ENCODE measurements at places on chromosomes 6 and 20. TPM values are rescaled to one million over a fixed set of nuclear protein-coding genes. Genes with fewer than 3 reads are reported as not detected.
A peak's percentile ranks its signal among the peaks of the same experiment; 100 is the strongest.

Gene KCNQ2
- total RNA-seq, result not detected

GRCh38 chr6:163427498-163428254, 13.2 kb downstream of the QKI start:
- no peak overlapping the region for H3K4me3 ChIP-seq
- no peak for DNase-seq
- H3K27me3 ChIP-seq, result no peaks in the 10 kb centered on the region
- H3K27ac ChIP-seq, result no peak overlapping the region
- peaks cover 27% of the 10 kb centered on the region for H3K4me1 ChIP-seq
- H3K36me3 ChIP-seq, result no peaks in the 10 kb centered on the region

- DNase-seq, result peak; percentile 29
- no peaks in the 10 kb centered on the region for H3K4me1 ChIP-seq
- no peaks in the 10 kb centered on the region for H3K36me3 ChIP-seq
- H3K27me3 ChIP-seq, result no peaks in the 10 kb centered on the region
- no peak overlapping the region for H3K27ac ChIP-seq
Measured at GRCh38 chr6:11241793-11242201, 9.3 kb upstream of the NEDD9 start.

- H3K27ac ChIP-seq, result no peak overlapping the region
- H3K4me3 ChIP-seq, result no peak overlapping the region
- H3K4me1 ChIP-seq, result peaks cover 12% of the 10 kb centered on the region
- no peaks in the 10 kb centered on the region for H3K36me3 ChIP-seq
Measured at GRCh38 chr6:25872814-25873213, 1.2 kb downstream of the SLC17A3 start.

GRCh38 chr20:61901392-61902220, 164.1 kb downstream of the TAF4 start:
- H3K27ac ChIP-seq, result no peak overlapping the region
- DNase-seq, result no peak
- H3K4me1 ChIP-seq, result no peaks in the 10 kb centered on the region
- no peaks in the 10 kb centered on the region for H3K36me3 ChIP-seq
- no peaks in the 10 kb centered on the region for H3K27me3 ChIP-seq

- no peaks in the 10 kb centered on the region for H3K36me3 ChIP-seq
- no peak for DNase-seq
- H3K27ac ChIP-seq, result no peak within 1 kb of the TSS
Measured at GRCh38 chr20:1184638-1185315, at the start of gene TMEM74B. TSS of gene TMEM74B (minus strand) at chr20:1184981. CDS start at chr20:1183801, 1,180 bp downstream.

Gene TMEM74B
- total RNA-seq, result 4.1 TPM

DNA sequence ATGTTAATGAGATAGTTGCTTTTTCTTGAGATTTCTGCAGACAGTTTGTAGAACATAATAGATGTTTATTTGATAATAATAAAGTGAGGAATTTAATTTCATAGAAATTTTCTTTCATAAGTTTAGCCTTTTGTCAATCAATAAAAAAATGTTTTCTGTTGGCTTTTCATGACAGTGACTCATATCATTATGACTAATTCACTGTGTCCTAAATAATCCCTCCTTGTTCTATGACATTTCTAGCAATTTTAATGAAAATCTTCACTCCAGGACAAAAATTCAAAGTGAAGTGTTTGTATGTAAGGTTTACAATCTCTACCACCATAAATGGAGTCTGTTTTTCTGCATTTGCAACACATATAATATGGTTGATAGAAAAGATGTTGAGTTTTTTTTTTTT, 109.9 kb downstream of the UTRN start:
- no peaks in the 10 kb centered on the region for H3K36me3 ChIP-seq
- no peak overlapping the region for H3K27ac ChIP-seq
- H3K27me3 ChIP-seq, result no peaks in the 10 kb centered on the region
- DNase-seq, result no peak

Gene MTFR2
- 0.30 TPM for total RNA-seq

GRCh38 chr6:89413006-89413400, 930 bp upstream of the RRAGD start:
- H3K27me3 ChIP-seq, result no peaks in the 10 kb centered on the region
- peaks cover 20% of the 10 kb centered on the region for H3K4me1 ChIP-seq
- no peak overlapping the region for H3K27ac ChIP-seq
- peak overlapping the region; percentile 80 for H3K4me3 ChIP-seq

DNA sequence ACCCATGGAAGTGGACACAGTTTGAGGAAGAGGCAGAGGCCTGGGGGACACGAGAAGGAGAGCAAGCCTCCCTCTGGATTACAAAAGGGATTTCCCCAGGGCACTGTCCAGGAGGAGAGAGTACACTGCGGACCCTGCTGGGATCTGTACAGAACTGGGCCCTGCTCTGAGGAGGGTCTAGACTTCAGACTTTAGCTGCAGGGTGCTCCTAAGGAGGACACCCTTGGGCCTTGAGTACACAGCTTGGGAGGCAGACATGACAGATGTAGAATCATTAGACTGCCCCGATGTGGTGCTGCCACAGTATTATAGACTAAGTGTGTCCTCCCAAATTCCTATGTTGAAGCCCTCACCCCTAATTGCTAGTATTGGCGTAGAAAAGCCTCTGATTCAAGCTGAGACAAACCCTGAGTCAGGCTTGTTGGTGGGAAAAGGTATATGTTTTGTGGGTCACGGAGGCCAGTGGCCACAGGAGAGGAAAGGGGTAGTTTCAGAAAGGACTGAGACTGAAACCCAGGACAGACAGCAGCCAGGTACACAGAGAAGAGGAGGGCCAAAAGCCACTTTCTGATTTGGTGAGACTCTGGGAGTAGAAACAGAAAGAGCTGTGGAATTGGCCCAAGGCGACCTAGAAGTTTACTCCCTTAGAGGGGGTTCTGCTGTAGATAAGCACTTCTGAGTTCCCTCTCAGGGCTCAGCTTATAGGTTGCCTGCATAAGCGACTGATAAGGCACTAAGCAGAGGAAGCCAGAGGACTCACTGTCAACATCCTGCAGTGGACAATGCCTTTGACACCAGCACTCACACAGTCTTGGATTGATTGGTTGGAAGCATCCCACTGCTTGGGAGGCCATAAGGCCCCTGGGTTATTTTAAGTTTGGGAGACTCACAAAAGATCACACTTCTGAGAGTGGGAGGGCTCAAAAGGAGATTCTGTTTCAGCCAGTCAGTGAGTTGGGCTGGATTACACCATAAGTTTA, 16.5 kb upstream of the SH3BGRL2 start:
- no peak overlapping the region for H3K4me3 ChIP-seq
- DNase-seq, result no peak
- H3K4me1 ChIP-seq, result no peaks in the 10 kb centered on the region
- no peaks in the 10 kb centered on the region for H3K27me3 ChIP-seq

GRCh38 chr6:144019929-144020328, 11.9 kb upstream of the PLAGL1 start:
- H3K27ac ChIP-seq, result no peak overlapping the region
- H3K27me3 ChIP-seq, result no peaks in the 10 kb centered on the region
- DNase-seq, result no peak
- H3K36me3 ChIP-seq, result no peaks in the 10 kb centered on the region

Gene SLC26A8
- 0.54 TPM for total RNA-seq

Gene PAK5
- total RNA-seq, result 8.8 TPM

Gene TNFRSF21
- total RNA-seq, result 5.6 TPM

DNA sequence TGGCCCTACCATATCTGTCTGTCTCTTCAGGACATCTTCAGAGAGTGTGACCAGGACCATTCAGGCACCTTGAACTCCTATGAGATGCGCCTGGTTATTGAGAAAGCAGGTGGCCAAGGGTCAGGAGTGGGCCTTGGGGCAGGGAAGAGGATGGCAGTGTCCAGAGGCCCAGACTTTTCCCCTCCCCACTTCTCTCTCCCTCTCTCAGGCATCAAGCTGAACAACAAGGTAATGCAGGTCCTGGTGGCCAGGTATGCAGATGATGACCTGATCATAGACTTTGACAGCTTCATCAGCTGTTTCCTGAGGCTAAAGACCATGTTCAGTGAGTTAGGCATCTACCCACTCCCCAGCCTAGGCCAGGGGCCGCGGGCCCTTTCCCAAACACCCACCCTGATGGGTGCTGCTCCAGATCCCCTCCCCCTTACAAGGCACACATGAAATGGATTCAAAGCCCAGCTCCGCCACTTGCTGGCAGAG, 24.3 kb downstream of the CAPN11 start:
- DNase-seq, result no peak
- no peaks in the 10 kb centered on the region for H3K27me3 ChIP-seq
- H3K36me3 ChIP-seq, result no peaks in the 10 kb centered on the region
- no peak overlapping the region for H3K4me3 ChIP-seq
- H3K4me1 ChIP-seq, result no peaks in the 10 kb centered on the region

- DNase-seq, result peak; percentile 63
- no peaks in the 10 kb centered on the region for H3K36me3 ChIP-seq
- H3K27ac ChIP-seq, result peak overlapping the region; percentile 44
Measured at GRCh38 chr6:134822920-134823709, 126.8 kb downstream of the ALDH8A1 start.

Gene BEND3
- total RNA-seq, result 2.1 TPM

GRCh38 chr20:2385026-2385425, 4.3 kb downstream of the TGM6 start:
- peaks cover 5% of the 10 kb centered on the region for H3K27me3 ChIP-seq
- no peaks in the 10 kb centered on the region for H3K36me3 ChIP-seq

Gene SYCP2L
- total RNA-seq, result 0.24 TPM

Gene UNC5CL
- 0.52 TPM for total RNA-seq

All from adrenal gland (tissue), 19 donors.